ENCODE measurements at places on chromosomes 3 and 15.

DNA sequence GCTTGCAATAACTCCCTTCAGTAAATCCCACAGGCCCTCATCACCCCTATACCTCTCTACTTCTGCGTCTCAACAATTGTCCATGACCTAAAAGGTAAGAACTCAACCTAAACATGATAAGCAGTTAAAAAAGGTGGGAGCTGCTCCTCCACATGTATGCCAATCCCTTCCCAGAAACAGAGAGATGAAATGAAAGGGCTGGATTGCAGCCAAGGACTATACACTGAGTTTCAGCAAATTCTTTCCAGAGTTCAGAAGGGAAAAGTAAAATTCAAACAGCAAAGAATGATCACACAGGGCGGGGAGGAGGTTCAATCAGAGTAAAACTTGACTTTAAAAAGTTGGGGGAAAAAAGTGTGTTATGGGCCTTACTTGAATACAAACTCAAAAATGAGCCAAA lies 27.5 kb downstream of the PLOD2 start:
- no peak for DNase-seq

DNA sequence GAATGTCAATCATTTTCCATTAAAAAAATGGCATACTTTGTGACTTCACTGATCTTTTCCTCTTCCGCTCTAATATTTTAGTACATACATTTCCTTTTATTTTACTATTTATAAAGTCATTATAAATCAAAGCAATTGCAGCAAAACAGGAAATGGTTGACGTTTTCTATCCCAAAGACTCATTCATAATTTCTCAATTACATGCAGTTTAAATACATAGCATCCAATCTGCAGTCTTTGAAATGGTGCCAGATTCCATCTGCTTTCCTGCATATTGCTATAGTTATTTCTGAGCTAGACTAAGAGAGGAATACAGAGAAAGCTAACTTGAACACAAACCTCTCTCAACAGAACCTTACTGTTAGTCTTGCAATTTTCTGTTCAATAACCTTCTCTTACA lies 179.8 kb downstream of the ZPLD1 start:
- DNase-seq = no peak

DNA sequence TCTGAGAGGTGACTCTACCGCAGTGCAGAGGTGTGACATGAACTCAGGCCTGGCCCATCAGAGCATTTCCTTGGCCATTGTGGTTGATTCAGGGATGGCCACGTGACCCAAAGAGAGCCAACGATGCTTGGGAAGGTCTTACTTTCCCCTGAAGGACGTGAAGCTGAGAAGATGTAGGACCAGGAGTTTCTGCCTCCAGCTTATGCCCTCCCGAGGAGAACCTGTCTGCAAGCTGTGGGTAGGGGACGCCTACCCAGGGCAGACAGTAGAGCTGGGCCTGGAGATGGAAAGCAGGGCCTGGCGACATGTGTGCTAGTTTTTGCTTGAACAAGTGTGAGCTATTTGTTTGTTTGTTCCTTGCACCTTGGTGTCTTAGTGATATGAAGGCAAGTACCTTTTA lies 89.4 kb downstream of the RPLP1 start:
- no peak for DNase-seq

GRCh38 chr3:106114220-106114619 lies 245.4 kb upstream of the CBLB start:
- DNase-seq = no peak

- DNase-seq = no peak
These were observed 74.4 kb downstream of the ZIC1 start for GRCh38 chr3:147483578-147483977.

- DNase-seq = no peak
These were observed 168.4 kb downstream of the TUSC7 start for GRCh38 chr3:116877968-116878367.

DNA sequence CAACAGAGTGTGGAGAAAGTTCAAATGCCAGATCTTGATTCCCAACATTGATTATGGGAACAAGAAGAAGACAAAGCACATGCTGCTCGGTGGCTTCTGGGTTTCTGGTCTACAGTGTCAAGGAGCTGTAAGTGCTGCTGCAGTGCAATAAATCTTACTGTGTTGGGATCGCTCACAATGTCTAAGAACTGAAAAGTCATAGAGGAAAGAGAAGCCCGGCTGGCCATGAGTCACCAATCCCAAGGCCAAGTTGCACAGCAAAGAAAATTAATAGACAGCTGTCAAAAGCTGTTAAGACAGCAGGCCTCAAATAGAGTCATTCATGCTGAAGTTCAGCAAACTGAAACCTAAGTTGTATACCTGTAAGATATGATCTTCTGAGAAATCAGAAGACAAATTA lies 33.2 kb upstream of the SPPL2A start:
- no peak for DNase-seq

DNA sequence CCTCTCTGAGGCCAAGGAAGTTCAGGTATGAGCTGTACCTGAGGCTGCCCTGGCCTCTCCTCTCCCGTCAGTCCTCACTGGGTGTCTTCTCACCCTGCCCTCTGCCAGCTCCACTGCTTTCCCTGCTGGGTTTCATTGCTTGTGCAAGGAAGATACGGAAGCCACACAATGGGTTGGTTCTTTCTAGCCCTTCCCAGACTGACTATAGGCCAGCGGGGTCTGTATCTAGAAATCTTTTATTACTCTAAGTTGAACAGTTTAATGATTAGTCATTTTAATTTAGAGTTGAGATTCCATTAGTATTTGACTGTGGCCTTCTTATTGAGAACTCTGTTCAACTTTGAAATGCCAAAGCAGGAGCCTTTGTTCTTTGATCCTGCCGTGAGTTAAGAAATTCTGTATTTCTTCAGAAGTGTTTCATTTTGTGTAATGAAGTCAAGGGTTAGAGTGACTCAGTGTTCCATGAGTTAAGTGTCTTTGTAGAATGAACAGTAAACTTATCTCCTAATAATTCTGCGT lies 16.2 kb downstream of the C3orf62 start:
- no peak for DNase-seq

DNA sequence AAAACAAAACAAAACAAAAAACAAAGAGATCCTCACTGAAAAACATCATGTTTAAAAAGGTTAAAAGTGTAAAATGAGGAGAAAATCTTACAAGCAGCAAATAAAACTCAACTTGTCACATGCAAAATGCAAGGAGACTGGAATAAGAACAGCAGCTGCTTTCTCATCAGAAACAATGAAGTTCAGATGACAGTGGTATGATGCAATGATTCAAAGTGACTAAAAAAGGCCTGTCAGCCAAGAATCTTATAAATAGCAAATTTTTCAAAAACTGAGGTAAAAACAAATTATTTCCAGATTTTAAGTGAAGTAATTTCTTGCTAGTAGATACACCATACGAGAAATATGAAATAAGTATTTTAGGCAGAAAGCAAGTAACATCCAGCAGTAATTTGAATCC lies 68.6 kb upstream of the EPHA3 start:
- no peak for DNase-seq

DNA sequence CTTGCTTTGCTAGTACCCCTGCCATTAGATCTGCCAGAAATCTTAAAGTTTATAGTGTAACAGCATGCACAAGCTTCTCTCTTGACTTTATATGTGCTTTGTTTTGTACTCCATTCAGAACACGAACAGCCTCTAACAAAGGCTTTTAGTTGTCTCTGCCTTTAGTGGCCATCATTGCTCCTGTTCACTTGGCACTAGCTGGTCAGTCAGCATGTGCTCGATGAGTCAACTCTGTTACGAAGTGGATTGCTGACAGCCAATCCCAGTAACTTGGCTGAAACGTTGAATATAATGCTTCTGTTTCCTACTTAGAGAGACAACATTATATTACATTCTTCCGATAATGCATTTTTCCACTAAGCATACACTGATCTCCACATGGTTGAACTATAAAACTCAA lies 349.2 kb downstream of the NAALADL2 start:
- DNase-seq = no peak

GRCh38 chr3:166510382-166510781 lies 673.2 kb upstream of the BCHE start:
- no peak for DNase-seq

DNA sequence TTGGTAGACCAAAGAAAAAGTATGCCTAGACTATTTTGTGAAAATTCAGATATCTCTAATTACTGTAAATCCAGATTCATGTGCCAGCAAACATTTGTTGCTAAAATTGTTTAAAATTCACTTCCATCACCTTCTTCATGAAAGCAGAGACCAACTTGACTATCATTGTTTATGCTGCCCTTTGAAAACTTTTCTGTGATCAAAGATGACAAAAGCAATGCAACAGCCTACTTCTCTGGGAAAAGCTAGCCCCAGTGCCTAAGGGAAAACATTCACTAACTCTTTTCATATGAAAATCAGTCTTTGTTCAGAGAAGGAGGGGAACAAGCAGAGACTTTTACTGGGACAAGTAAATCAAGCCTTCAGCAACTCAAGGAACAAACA lies 178.0 kb upstream of the P2RY1 start:
- DNase-seq = no peak

GRCh38 chr15:68599560-68600071 lies 20.8 kb downstream of the CORO2B start:
- DNase-seq = no peak

DNA sequence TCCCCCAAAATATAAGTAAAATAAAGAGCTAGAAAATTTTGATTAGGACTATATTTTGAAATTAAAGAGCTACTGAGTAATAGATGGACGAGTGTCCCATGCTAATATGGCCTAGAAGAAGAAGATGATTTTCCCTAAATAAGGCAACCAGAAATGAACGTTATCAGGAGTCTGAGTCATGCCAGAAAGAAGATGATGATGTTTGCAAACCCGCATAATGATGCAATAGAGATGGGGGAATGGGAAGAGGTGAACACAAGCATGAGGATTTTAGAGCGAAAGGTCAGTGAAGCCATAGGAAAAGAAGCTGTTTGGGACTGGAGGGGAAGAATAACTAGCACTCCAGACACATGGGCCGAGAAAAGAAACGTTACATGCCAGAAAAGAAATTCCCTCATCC lies 71.7 kb downstream of the FGF12 start:
- DNase-seq = no peak

- DNase-seq = no peak
These were observed 158.6 kb upstream of the NR2F2 start for GRCh38 chr15:96171853-96172296.

DNA sequence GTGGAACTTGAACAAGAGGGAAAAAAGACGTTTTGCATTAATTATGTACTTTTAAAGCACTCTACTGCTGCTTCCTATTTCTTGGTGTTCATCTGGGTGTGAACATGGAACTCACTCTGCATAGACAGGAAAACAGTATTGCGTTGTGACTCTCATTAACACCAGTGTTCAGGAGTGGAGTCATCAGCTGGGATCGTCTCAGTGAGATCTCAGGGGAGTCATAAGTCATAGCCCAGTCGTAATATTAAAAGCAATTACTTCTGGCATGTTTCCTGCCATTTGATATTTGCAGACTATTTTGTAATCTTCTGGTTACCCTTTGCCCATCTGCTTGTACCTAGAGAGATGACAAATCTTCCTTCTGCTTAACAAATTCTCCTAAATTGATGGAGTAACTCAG lies 462.0 kb upstream of the ATP11B start:
- no peak for DNase-seq

- DNase-seq = no peak
These were observed 12.5 kb downstream of the SPINK8 start for GRCh38 chr3:48320996-48321395.

All from Panc1 (cell line).